ENCODE measurements at places on chromosomes 7 and 10. TPM values are rescaled to one million over a fixed set of nuclear protein-coding genes. Genes with fewer than 3 reads are reported as not detected.

Gene CALML5
- total RNA-seq: not detected

DNA sequence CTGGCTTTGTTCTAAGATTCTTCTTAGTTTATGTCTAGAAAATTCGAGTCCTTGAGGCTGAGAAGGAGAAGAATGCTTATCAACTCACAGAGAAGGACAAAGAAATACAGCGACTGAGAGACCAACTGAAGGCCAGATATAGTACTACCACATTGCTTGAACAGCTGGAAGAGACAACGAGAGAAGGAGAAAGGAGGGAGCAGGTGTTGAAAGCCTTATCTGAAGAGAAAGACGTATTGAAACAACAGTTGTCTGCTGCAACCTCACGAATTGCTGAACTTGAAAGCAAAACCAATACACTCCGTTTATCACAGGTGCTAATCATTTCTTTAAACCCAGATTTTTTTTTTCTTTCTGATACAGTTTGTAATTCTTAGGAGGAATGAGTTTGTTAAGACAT lies 6.7 kb downstream of the CEP55 start:
- no peak overlapping the region for H3K4me3 ChIP-seq
- H3K27me3 ChIP-seq: no peaks in the 10 kb centered on the region
- H3K4me1 ChIP-seq: no peaks in the 10 kb centered on the region

DNA sequence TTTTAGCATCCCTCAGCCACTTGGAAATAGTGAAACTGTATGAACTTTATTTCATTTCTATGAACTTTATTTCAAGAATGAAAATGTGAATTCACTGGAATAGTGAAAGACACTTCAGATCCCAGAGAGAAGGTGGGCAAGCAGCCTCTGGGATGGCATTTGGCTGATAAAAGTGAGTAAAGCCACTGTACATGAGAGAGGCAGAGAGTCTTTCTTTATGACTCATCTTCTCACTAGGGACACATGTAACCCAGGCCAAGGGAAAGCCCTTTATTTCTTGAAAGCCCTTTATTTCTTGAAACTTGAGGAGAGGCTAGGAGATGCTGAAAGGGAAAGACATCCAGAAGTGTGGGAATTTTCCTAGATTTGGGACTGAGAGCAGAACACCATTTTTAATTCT lies 148.9 kb upstream of the SMIM30 start:
- no peaks in the 10 kb centered on the region for H3K36me3 ChIP-seq
- no peak overlapping the region for H3K4me3 ChIP-seq
- no peaks in the 10 kb centered on the region for H3K27me3 ChIP-seq
- H3K4me1 ChIP-seq: no peaks in the 10 kb centered on the region

GRCh38 chr10:59905066-59905730 lies 1.2 kb downstream of the CCDC6 start:
- no peak for DNase-seq
- peak overlapping the region; percentile 66 for H3K27ac ChIP-seq
- peak overlapping the region; percentile 95 for H3K4me3 ChIP-seq
- H3K4me1 ChIP-seq: peaks cover 19% of the 10 kb centered on the region
- no peaks in the 10 kb centered on the region for H3K36me3 ChIP-seq

Data from HCT116 (cell line).